ENCODE measurements at places on chromosomes 11 and 22.

- DNase-seq: no peak
These were observed 92.5 kb upstream of the OR4B1 start for GRCh38 chr11:48123934-48124755.

DNA sequence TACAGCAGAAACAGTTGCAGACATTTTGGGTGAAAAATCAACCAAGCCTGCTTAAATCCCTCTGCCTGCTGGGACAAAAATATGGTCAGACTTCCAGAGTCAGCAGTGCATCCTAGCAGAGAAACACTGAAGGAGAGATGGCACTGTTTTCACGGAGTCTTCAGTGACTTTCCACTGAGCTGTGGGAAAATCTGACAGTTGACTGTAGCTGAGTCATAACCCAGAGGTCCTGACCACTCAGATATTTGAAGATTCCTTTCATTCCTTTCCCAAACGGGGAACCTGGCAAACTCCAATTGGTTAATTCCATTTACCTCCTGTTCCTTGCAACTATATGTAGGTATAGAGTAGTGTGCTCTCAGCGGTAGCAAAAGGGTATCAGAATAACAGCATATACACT, 20.9 kb upstream of the UPB1 start:
- DNase-seq: no peak

GRCh38 chr22:25478528-25478927, 85.9 kb upstream of the GRK3 start:
- DNase-seq: no peak

- no peak for DNase-seq
These were observed 7.8 kb downstream of the ELFN2 start for GRCh38 chr22:37419370-37419968.

DNA sequence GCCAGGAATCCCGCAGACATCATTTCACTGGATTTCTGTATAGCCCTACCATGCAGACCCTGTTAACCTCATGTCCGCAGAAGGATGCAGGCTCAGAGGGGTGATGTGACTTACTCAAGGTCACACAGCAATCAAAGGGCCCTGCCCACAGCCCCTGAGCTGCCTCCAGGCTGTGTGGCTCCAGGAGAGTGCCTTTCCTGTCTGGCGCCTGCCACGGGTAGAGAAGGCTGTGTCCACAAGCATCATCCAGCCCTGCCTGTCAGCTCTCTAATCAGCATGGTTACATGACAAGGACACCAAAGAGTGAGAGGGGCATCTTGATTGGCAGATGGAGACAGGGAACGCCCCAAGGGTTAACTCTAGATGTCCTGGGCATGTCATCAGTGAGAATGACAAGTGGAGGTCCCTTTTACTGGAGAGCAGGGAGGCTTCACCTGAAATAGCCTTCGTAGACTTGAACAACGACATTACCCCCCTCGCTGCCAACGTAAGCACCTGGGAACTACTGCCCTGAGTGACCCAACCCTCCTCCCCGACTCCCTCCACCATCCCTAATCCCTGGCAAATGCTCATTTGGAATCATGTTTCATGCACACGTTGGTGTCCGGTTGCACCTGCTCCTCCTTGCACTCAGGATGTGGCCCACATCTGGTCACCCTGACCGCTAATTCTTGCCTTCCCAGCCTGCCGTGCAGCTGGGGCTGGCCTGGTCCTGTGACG, 6.9 kb downstream of the FGF19 start:
- DNase-seq: no peak

DNA sequence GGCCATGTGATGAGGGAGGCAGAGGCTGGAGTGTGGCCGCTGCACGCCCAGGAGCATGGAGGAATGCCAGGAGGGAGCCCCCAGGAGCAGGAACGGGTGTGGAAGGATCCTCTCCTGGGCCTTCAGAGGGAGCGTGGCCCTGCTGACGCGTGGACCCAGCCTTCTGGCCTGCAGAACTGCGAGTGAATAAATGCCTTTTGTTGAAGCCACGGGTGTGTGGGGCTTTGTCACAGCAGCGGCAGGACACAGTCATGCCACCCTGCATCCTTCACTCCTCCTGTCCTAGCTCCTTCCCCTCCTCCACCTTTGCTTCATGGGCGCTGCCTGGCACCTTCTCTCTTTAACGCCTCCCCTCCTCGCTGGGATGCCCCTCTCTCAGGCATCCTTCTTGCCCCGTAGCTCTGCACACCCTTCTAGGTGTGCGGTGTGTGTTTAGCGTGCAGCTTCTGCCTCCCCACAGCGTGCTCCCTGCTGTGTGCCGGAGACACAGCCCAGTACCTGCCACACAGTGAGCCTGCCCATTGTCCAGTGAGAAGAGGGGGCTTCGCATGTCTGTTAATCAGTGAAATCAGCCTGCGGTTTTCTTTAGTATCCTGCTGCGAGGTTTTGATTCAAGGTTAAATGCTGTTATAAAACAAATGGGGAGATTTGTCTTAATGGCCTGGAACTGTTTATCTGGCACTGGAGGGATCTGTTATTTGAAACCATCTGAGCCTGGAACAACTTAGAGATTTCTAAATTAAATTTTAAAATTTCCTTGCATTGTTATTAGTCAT, 459.6 kb downstream of the TBC1D22A start:
- DNase-seq: no peak

DNA sequence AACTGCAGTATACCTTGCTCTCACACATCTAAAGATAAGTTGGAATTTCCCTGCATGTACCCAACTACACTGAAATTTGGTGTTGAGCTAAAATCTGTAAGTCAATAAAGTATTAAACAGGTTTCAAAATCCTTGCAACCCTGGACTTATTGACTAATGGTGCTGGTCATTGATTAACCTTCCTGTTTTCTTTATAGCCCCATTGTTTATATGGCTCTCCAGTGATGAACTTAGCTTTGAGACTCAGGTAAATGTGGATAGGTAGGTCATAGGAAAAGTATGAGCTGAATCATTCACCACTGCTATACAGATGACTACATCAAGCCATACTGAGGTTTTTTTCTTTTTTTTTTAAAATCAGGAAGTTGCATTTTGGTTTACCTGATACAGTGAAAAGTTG, 132.7 kb downstream of the FAT3 start:
- DNase-seq: no peak

DNA sequence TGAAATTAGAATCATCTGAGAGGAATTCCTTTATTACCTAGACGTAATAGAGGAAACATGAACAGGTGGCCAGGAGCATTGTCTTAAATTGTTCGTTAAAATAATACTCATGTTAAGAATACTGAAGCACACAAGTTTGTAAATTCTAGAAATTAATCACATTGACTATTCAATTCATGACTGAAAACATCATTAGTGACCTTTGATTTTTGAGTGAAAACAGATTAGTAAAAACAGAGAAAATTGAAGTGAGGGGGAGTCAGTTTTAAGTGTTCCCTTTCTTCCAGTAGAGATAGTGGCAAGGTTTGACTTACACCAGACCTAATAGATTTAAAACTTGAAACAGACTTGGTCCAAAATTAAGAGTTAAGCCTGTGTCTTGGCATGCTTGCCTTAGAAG, 1.4 kb downstream of the ZFP91 start:
- no peak for DNase-seq

DNA sequence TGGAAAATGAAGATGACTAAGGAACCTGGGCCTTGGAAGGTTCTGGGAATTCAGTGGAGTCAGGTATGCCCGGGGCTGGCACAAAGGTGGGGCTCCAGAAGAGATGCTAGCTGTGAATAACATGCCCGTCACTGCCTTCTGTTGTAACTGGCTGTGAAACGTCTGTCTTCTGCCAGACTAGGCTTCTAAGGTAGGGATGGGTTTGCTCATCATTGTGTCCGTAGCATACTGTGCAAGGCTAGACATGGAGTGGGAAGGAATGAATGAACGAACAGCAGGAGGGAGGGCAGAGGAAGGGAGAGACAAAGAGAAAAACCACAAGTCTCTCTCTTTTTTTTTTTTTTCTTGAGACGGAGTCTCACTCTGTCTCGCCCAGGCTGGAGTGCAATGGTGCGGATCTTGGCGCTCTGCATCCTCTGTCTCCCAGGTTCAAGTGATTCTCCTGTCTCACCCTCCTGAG, 327.4 kb downstream of the MN1 start:
- DNase-seq: no peak

DNA sequence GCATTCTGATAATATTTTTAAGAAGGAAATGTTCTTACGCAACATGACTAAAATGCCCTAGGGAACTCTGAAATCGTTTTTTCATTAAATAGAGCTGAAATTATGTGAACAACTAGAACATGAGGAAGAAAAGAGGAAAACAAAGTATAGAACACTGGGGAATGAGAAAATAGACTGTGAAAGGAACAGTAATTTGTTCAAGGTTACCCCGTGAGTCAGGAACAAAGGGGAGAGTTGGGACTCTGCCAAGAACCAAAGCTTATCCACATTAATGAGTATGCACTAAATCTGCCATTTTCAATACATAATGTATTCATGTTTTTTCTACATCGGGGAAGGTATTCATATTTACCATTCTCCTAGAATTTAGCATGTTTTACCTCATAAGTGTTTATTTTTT, 961.8 kb upstream of the CCDC90B start:
- no peak for DNase-seq

- no peak for DNase-seq
These were observed 52.1 kb downstream of the SMCO4 start for GRCh38 chr11:93490996-93491618.

- DNase-seq: no peak
These were observed 35.0 kb upstream of the SORL1 start for GRCh38 chr11:121417055-121417551.

GRCh38 chr11:84234462-84235202, 948.5 kb upstream of the CCDC90B start:
- DNase-seq: no peak

DNA sequence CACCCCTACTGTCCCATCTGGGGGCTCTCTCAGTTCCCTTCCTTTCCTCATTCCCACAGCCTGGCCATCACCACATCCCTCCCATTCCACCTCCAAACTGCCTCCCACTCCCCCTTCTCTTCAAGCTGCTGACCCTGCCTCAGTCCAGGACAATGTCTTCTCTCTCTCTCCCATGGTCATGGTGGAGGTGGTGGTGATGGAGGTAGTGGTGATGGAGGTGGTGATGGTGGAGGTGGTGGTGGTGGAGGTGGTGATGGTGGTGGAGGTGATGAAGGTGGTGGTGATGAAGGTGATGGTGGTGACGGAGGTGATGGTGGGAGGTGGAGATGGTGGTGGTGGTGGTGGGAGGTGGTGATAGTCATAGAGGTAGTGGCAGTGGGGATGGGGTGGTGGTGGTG, 87.0 kb downstream of the MPPED1 start:
- no peak for DNase-seq

GRCh38 chr11:122113836-122114825, 1.9 kb downstream of the BLID start:
- DNase-seq: no peak

- no peak for DNase-seq
These were observed 44.6 kb downstream of the TRMU start for GRCh38 chr22:46380069-46380468.

GRCh38 chr22:38719196-38719595, 13.5 kb downstream of the GTPBP1 start:
- no peak for DNase-seq

DNA sequence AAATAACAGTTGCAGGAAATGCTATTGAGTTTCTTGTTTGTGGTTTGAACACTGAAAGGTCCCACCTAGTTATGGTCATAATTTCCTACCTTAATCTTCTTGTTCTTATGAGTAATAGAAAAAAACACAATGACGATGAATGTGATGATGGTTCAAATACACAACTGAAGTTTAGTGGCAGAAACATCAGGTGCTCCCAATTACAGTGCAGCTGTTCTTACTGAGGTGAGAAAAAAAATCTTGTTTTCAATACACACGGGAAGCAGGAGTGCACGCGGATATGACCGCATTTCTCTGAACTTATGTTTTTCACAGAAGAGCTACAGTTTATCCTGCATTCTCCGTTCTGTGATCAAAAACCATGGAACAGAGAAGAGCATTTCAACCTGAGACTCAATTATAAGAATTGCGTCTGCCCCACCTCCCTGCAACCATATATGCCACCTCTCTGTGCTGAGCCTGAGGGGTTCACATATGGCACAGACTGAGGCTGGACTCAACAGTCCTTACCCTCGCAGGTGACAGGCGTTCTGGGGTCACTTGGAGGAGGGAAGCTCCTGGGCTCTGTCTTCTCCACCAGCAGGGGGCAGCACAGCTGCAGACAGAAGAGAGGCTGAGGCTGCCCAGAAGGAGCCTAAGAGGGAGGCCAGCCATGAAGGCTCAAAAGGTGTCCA, 99.7 kb upstream of the IGLL5 start:
- no peak for DNase-seq

DNA sequence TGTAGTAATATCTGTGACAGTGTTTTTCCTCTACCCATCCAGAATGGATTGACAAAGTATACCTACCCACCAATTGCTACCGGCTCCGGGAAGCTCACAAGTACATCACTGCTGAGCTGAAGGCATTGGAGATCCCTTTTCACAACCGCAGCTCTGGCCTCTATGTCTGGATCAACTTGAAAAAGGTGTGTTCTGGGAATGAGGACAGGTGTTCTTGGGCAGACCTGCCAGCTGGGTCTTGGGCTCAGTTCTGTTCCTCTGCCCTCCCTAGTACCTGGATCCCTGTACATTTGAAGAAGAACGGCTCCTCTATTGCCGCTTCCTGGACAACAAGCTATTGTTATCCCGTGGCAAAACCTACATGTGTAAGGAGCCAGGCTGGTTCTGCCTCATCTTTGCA, 7.8 kb upstream of the ACCS start:
- DNase-seq: no peak

- no peak for DNase-seq
These were observed 4.2 kb downstream of the AMPD3 start for GRCh38 chr11:10459029-10459970.

DNA sequence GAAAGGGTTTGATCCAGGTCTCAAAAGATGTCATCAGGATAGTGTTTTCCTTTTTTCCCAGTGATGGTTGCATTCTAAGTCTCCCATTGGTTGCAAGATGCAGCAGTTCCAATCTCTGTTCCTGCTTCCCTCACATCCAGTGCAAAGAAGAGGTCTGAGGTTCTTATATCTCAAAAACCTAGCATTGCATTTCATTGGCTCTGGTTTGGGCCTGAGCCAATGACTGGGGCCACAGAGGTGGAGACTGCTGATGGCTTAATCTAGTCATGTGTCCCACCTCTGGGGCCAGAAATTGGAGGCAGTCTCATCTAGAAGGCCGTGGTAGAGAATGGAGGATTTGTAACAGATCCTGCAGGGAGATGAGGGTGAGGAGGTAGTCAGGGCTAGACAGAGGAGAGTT, 13.2 kb upstream of the MICAL2 start:
- no peak for DNase-seq

- DNase-seq: no peak
These were observed 13.5 kb upstream of the EP300 start for GRCh38 chr22:41078931-41079330.

GRCh38 chr11:93279851-93280347, 50.6 kb upstream of the DEUP1 start:
- DNase-seq: no peak

DNA sequence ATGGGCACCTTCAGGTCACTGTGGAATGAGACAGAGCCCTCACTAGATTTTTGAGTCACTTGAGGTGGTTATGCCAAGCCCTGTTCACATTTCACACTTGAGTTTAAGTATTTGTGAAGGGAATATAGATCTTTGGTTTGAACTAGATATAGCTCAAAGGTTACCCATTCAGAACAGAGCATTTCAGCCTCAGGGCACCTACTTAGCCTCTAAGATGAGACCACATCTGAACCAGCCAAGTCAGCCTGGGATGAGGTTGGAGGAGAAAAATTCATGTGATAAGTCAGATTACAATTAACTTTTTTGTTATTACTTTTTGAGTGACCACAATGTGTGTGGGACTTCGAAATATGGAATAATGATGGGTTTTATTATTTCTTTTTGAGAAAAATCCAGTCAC, 127.8 kb downstream of the TEAD1 start:
- no peak for DNase-seq

- no peak for DNase-seq
These were observed 706 bp downstream of the SF1 start for GRCh38 chr11:64777449-64778222.

GRCh38 chr11:4202749-4203148, 108.2 kb downstream of the RRM1 start:
- no peak for DNase-seq

Measured in cerebellar nuclear complex (tissue), 1 donor.